Renal cortical epithelial cell (primary cell): ENCODE measurements at places on chromosomes 11 and 22.

- DNase-seq, result no peak
Observed at GRCh38 chr11:64110465-64111375, 55.2 kb downstream of the MACROD1 start.

- DNase-seq, result no peak
Observed at GRCh38 chr11:128193615-128194014, 393.7 kb downstream of the ETS1 start.

- peak; percentile 38 for DNase-seq
Observed at GRCh38 chr22:50027639-50028537, 15.3 kb upstream of the IL17REL start.

DNA sequence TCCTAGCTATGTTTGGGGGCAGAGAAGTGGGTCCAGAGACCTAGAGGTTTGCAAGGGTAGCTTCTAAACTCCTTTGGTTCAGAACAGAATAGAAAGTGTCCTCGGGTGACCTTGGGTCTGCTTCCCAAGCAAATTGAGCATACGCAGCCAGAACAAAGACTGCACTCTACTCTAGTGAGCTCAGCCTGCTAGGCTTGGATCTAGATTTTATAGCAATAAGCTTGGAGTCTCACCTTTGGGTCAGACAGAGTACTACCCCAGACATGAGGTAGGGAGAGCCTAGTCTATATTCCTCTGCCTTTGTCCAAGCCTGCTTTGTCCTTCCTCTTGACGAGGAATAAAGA lies 52.6 kb upstream of the ELF5 start:
- DNase-seq, result no peak

DNA sequence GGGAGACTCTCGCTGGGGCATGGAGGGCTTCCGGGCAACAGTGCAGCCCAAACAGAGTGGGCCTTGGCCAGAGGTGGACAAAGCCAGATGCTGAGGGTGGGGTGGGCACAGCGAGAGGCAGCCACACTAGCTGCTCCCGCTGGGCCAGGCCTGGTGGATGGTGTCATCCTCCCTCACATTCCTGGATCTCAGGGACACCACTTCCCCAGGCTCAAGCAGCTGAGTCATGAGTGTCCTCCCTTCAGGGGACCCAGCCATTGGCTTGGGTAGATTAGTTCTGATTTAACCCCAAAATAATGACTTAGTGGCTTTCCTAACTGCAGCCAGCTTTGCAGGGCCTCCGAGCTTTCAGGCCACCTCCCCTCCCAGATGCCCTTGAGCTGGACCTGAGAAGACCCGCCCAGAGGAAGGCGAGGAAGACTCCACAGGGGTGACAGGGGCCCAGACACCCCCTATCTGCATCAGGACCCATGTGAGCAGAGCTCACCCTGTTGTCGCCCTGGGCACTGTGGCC lies 25.9 kb upstream of the WNT7B start:
- DNase-seq, result no peak
